Activated T-cell treated with anti-CD3 and anti-CD28 coated beads for 4 hours (primary cell): ENCODE measurements at places on chromosomes 12 and 14.

DNA sequence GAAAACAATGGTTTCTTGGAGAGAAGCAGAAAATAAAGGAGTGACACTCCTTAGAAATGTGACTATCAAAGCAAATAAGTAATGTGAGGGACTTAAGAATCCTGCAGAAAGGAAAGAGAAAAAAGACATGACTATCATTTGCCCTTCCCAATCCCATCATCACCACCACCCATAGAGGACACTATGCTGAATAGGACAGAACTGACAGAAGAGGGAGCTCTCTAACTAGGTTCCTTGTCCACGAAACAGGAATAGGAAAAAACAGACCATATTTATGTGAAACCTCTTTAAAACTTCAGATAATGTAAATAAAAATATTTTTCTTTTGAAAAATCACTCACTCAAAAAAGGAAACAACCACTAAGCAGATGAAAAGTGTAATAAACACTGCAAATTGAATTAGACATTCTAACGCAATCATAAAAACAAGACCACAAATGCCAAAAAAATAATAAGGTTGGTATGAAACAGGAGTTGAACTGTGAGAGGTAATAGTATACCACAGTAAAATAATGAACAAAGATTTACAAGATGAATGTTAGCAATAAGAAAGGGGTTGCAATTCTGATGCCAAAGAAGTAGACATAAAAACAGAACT lies 24.1 kb downstream of the KLRD1 start:
- no peak for DNase-seq

DNA sequence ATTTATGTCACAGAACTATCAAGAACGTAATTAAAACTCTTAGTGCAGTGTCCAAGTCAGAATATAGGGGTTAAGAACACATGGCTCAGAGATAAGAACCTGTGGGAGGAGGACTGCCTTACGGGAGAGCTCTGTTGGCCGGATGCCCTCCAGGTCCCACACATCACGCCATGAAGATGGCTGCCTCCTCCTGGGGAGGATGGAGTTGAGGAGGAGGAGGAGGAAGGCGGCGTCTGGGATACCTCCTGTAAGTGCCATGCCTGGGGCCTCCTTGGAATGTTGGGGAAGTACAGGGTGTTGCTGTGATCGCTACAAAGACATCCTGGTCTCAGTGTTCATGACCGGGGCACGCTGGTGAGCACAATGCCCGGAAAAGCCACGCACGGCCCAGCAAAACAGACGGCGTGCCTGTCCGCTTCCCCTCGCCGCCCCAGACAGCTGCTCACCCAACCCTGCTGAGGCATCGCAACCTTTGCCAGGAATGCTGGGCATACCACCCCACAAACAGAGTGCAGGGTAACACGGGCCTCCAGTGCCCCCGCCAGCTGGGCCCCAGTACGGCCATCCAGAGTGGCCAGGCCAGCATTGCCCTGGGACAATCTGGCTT lies 28.7 kb upstream of the CD9 start:
- no peak for DNase-seq

- no peak for DNase-seq
Observed at GRCh38 chr12:109222062-109222461, 87.0 kb downstream of the FOXN4 start.

DNA sequence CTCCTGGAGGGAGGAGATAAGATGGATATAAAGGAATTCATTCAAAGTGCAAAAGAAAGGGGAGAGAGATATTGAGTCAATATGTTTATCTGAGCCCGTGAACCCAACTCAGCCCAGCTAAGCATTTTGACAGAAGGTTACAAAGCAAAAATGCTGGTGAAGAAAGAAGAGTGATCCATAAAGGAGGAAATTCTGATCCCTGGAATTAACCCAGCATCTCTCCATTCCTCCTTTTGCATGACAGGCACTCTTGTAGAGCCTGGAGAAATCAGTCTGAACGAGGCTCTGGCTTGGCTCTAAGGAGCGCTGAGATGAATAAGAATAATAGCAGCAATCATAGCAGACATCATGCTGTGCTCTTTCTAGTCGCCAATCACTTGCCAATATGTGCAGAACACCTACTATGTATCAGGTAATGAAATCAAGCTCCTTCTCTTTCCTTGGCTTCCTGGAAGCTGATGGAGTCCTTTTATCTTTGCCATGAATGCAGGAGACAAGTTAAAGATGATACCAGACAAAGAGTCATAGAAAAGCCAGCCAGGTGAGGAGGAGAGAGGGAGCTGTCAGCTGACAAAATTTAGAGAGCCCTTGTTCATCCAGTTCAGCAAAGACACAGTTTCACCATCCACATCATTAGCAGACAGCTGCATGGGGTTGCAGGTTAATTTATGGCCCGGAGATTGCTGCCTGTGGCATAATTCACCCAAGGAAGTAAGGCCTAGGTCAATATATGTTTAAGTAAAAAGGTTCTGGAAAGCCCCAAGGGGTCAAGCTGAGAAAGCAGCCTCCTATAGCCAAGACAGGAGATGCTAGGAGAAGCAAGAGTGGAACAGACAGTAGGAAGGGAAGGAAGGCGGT lies 476.5 kb upstream of the TBX3 start:
- no peak for DNase-seq

DNA sequence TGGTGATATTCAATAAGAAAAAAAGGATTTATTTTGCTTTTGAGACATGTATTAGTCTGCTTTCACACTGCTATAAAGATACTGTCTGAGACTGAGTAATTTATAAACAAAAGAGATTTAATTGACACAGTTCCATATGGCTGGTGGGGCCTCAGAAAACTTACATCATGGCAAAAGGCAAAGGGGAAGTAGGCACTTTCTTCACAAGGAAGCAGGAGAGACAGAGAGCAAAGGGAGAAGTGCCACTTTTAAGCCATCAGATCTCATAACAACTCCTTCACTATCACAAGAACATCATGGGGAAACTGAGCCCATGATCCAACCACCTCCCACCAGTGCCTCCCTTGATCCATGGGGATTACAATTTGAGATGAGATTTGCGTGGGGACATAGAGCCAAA lies 43.9 kb downstream of the BHLHE41 start:
- DNase-seq, result no peak

DNA sequence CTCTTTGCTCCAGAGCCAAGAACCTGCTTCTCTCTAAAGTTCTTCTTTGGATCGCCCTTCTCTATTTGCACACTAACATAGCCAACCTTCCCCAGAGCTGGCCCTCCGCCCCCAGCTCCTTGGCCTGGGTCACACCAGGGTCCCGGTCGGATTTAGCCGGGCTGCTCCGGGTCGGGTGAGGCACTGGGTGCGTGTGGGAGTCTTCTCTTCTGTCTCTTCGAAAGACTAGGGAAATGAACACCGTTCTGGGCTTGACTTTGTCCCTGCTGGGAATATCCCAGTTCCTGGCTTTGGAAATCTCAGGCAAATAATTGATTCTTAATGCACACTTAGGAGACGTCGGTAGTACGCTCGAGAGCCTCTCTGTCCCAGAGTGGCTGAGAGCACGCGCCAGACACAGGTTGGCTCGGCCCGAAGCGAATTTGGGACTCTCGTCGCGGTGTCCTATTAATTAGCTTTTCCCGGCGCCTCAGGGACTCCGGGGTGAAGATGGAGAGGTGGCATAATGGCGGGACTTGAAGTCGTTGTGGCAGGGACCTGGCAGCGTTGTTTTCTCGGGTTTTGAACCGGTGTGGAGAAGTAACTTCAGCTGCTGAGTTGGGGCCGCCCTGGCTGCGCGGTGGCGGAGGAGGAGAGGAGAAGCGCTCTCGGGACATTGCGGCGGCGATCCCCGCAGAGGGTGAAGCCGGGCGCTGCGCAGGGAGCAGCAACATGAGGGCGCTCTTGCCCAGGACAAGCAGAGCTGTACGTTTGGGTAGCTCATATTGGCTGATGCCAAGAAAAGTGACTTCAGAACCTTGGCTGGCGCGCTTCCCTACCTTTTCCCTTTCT lies 7.5 kb downstream of the FOXG1 start:
- DNase-seq, result no peak

DNA sequence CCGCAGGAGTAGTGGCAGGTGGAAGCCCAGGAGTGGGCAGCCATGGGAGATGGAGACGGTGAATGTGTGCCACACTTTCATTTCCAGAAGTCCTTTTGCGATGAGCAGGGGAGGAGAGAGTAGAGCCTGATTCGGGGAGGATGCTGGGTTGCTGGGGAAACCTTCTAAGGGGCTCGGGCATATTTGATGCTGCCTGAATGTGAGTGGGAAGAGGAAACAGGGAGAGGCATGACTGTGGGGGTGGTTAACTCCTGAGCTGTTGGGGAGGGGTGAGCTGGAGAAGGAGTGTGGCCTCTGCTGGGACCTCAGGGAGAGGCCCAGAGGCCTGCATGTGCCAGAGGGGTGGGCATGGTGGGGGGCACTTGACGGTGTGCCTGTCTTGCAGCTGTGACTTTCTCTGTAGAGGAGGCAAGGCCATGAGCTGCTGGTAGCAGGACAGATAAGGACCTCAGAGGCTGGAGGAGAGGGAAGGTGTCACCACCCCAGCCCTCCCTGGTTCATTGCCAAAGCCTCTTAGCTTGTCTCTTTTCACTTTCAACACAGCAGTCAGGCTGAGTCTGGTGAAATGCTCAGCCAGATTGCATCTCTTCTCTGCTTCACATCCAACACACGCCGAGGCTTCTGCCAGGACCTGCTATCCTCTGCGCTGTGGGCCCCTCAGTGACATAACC lies 11.4 kb downstream of the GLT1D1 start:
- no peak for DNase-seq

DNA sequence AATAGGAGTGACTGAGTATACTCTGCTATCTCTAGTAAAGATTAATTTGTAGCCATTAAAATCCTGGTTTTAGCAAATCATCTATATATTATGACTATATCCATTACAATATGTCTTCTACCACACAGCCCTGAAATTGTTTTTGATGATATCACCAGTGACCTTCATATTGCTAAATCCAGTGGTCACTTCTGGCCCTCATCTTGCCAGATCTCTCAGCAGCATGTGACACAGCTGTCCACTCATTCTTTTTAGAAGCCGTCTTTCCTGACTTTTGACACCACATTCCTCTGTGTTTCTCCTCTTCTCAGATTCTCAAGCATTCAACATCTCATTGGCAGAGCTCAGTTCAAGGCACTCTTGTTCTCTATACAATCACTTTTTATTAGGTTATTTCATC lies 54.9 kb downstream of the CPNE8 start:
- DNase-seq, result no peak
